Heart left ventricle (tissue), 16 donors: ENCODE measurements at places on chromosomes 5 and 9. TPM values are rescaled to one million over a fixed set of nuclear protein-coding genes. Genes with fewer than 3 reads are reported as not detected.

Gene PCDHGA12
- total RNA-seq, result 5.6 TPM

- no peak for DNase-seq
Observed at GRCh38 chr5:147408980-147409379, 100.9 kb downstream of the DPYSL3 start.

DNA sequence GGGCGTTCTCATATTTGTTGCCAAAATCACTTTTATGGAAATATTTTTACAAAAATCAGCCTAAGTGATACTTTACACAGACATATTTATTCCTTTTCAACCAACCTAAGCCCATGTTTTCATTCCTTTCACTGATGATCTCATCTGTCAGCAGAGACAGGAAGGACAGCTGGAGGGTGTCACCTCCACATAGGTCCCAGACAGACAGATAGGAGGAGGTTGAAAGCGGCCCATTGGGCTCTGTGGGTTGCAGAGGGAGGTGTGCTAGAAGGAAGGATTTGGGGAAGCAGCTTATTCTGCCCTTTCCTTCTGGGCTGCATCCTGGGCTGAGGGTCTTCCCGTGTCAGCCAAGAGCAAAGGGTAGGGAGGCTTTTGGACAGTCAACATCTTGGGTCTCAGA, 26.0 kb upstream of the SEMA4D start:
- DNase-seq, result no peak

GRCh38 chr5:131952301-131952857, 6.9 kb upstream of the MEIKIN start:
- no peak for DNase-seq

DNA sequence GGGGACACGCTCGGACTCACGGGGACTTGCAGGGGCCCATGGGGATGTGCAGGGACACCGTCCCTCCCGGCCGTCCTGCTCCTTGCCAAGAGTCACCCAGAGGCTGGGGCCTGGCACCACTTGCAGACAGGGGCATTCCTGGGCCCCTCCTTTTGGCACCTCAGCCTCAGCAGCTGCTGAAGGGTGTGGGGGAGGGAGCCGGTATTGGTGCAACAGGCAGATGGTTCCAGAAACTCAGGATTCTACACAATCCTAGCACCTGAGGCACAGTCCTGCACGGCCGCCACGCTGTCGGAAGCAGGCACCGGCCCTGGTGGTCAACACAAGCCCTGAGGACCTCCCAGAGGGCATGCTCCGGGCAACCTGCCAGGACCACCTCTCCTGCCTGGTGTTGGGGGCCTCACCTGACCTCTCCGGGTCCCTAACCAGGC, 19.3 kb upstream of the SLC12A7 start:
- no peak for DNase-seq

- DNase-seq, result no peak
Observed at GRCh38 chr9:80175286-80176150, 603.8 kb downstream of the TLE4 start.

DNA sequence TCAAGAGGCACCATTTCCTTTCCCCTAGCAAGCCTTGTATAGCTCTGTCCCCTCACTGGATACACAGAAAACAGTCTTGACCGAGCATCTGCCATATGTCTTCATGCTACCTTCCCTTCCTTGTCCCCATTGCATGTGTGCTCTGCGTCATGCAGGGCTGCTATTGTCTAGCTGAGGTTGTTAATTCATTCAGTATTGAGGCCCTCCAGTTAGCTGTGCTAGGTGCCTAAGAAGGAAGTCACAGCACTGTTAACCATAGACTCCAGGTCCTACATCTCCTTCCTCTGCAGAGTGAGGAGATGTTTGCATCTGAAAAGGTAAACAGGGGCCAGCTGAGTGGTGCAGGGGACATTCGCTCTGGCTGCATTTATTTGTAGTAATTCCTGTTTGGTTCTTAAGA, 48.2 kb downstream of the SLC1A3 start:
- DNase-seq, result no peak

DNA sequence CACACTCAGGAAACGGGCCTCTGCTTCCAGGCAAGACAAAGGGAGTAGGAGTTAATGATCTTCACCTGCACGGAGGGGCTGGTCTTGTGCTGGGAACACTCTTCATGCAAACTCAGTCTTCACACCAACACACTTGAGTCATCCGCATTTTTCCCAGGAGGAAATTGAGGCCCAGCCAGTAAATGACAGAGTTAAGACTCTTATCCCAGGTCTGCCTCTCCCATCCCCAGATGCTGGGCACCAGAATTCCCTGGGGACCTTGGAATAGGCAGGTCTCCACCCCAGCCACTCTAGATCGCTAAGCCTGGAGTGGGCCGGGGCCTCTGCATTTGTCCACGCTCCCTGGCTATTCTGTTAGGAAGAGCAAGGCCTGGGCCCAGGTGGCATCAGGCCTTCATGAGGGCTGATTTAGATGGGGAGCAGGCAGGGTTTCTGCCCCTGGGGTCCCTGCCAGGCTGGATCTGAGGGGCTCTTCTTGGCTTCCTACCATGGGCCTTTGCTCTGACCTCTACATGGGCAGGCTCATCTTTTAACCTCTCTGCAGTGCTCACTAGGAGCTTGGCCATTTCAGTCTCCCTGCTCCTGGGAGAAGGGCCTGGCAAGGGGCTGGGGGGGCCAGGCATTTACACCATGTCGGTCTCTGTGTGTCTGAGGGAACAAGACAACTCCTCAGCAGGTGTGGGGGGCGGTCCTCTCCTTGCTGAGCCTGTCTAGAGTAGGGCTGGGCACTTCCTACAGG, 77.3 kb downstream of the AMBP start:
- no peak for DNase-seq
